ENCODE measurements at places on chromosomes 16 and 17. TPM values are rescaled to one million over a fixed set of nuclear protein-coding genes. Genes with fewer than 3 reads are reported as not detected.

Gene C17orf100
- total RNA-seq, result 2.0 TPM

Gene FOXN1
- not detected for total RNA-seq

Gene CSH1
- total RNA-seq, result not detected

Gene E4F1
- 33.8 TPM for total RNA-seq

Gene PLCD3
- 3.0 TPM for total RNA-seq

Gene BCAS3
- total RNA-seq, result 19.0 TPM

Gene HEATR9
- total RNA-seq, result 0.56 TPM

Gene SAP30BP
- total RNA-seq, result 93.2 TPM

Gene HSD11B2
- total RNA-seq, result 0.29 TPM

All from T-helper 1 cell treated with Interleukin-12 subunit alpha and Interleukin-12 subunit beta and Interleukin-4 antibody, amounts not matched to agents 30 ng/mL and 1 ng/mL, for 36 hours (primary cell).